ENCODE measurements at places on chromosomes 7 and 10.

- peak overlapping the region; percentile 46 for H3K27ac ChIP-seq
- DNase-seq = peak; percentile 85
- peaks cover 26% of the 10 kb centered on the region for H3K4me1 ChIP-seq
- peaks cover 10% of the 10 kb centered on the region for H3K27me3 ChIP-seq
Observed at GRCh38 chr10:77279207-77279606, 358.4 kb downstream of the KCNMA1 start.

DNA sequence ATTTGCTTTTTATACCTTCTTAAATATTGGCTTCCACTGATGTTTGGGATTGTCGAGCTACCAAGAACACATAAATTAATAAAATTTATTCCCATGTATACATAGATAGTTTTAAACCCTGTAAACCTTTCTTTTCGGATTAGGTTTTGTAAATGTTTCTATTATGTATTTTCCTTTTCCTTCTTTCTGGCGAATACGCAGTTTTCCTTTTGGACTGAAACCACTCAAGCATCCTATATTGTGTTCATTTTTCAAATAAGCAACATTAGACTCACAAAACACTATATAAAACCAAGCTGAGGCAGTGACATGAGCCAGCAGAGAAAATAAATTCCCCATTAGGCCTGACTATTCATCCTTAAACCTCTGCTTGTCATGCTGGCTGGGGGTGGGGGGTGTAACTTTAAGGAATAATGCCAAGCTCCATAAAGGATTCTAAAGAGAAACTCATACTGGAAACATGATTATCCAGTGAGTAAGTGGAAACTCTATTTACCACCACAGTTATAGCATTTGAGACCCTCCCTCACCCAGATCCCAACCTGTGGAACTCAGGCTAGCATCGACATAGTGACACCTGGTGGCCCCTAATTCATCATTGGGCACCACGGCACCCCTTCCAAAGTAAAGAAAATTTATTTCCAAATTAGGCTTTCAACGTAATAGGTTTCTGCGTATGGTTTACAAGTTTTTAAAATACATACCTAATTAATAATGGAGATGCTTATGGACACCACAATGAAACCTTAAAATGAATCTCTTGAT, 86.5 kb upstream of the CELF2 start:
- H3K4me3 ChIP-seq = no peak overlapping the region
- no peaks in the 10 kb centered on the region for H3K4me1 ChIP-seq
- no peak overlapping the region for H3K27ac ChIP-seq
- H3K27me3 ChIP-seq = peaks cover 4% of the 10 kb centered on the region
- no peak for DNase-seq

DNA sequence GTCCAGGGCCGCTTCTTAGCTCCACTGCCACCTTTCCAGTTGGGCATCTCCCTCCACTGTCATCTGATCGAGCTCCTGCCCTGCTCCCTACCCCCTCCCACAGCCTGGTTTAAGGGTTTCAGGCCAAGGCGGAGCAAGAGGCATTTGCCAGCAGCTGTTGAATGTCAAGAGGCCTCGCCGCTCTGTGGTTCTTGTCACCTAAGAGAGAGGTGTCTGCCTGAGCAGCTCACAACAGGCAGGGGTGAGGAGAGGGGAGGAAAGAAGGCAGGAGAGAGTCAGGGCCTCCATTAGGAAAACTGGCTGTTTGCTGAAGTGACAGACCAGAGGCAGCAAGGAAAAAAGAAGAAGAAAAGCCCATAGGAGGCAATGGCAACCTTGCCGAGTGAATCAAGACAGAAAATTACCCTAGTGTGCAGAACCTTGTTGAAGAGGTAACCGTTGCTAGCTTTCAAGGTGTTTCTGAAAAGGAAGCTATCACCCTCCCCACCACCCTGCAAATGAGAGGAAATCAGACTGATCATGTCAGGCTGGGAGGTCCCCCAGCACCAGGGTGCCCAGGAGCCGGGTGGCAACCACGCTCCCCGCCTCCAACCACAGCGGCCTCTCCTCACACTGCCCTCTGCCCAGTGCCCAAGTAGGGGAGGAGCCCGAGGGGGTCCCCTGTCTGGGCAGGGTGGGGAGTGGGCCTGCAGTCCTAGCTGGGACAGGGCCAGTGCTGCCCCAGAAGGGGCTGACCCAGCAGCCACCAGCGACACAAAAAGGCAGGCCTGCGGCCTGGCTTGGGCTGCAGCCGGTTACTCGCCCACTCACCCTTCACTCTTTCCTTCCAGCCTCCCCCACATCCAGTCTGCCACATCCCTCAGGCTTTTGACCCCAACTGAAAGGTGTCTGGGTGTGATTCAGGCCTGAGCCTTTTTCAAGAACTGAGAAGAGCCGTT, 7.1 kb downstream of the GATA3 start:
- H3K36me3 ChIP-seq = peaks cover 94% of the 10 kb centered on the region
- H3K27me3 ChIP-seq = no peaks in the 10 kb centered on the region
- H3K4me1 ChIP-seq = peaks cover 89% of the 10 kb centered on the region
- peak overlapping the region; percentile 95 for H3K27ac ChIP-seq
- peak overlapping the region; percentile 18 for H3K4me3 ChIP-seq

- DNase-seq = no peak
- no peak overlapping the region for H3K4me3 ChIP-seq
- H3K36me3 ChIP-seq = no peaks in the 10 kb centered on the region
Observed at GRCh38 chr7:81331061-81332018, 412.5 kb upstream of the SEMA3C start.

- no peak overlapping the region for H3K4me3 ChIP-seq
- H3K4me1 ChIP-seq = no peaks in the 10 kb centered on the region
- no peak for DNase-seq
- peaks cover 65% of the 10 kb centered on the region for H3K36me3 ChIP-seq
- no peak overlapping the region for H3K27ac ChIP-seq
- H3K27me3 ChIP-seq = no peaks in the 10 kb centered on the region
Observed at GRCh38 chr10:104028146-104028545, 57.5 kb downstream of the COL17A1 start.

DNA sequence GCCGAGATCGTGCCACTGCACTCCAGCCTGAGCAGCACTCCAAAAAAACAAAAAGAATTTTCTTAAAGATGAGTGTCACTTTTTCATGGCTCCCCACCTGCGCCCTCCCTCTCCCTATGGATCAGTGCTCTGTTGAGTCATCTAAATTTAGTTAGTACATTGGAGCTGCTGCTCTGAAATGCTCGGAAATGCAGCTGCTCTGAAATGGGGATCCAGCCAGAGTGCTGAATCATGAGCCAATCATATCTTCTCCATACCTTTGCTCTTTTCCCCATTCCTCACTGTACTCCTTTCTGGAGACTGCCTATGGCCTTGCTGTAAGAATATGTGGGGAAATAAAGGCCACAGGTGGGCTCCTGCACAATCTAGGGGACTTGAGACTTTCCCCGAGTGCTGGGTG, 188.8 kb downstream of the ZNF438 start:
- DNase-seq = no peak
- no peaks in the 10 kb centered on the region for H3K36me3 ChIP-seq
- H3K27me3 ChIP-seq = no peaks in the 10 kb centered on the region
- H3K27ac ChIP-seq = no peak overlapping the region
- H3K4me1 ChIP-seq = no peaks in the 10 kb centered on the region
- no peak overlapping the region for H3K4me3 ChIP-seq

GRCh38 chr10:86785037-86785436, 28.6 kb downstream of the BMPR1A start:
- no peaks in the 10 kb centered on the region for H3K4me1 ChIP-seq
- H3K36me3 ChIP-seq = no peaks in the 10 kb centered on the region
- no peak for DNase-seq
- no peak overlapping the region for H3K27ac ChIP-seq
- no peak overlapping the region for H3K4me3 ChIP-seq
